ENCODE measurements at places on chromosomes 11 and 22.

GRCh38 chr11:27642954-27643353, 57.3 kb downstream of the BDNF start:
- DNase-seq, result no peak

GRCh38 chr11:62770778-62771143, 435 bp upstream of the TAF6L start:
- DNase-seq, result peak; percentile 85

- no peak for DNase-seq
Observed at GRCh38 chr22:49010070-49010863, 817.4 kb downstream of the BRD1 start.

DNA sequence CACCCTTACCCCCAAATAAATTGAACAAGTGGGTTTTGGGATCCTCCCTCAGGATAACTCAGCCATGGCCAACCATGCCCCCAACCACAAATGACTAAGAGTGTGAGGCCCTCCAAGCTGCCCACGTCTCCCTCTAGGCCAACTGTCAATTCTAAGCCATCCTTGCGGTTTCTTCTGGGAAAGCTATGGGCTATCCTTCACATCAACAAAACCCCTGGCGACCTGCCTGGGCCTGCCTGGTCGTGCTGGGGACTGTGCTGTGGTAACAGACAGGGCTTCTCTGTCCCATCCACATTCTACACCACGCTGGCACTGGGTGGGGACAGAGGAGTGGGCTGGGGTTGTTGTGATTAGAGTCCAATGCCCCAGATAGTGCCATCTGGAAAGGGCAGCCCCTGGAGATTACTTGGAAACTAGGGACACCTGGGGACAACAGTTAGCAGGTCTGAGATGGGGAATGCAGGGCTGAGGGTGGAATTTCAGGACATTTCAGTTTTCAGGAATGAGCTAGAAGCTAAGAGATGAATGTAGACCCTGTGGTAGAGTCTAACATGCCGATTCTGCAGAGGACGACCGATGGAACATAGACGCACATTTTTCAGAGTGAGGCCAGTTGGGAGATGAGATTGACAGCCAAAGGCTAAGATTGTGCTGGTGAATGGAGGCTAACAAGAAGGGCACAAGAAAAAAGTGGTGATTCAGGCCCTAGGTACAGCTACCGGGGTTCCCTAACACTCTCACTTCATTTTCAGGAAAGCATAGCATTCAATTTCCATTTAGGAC, 131.9 kb downstream of the RASSF10 start:
- DNase-seq, result peak; percentile 77

DNA sequence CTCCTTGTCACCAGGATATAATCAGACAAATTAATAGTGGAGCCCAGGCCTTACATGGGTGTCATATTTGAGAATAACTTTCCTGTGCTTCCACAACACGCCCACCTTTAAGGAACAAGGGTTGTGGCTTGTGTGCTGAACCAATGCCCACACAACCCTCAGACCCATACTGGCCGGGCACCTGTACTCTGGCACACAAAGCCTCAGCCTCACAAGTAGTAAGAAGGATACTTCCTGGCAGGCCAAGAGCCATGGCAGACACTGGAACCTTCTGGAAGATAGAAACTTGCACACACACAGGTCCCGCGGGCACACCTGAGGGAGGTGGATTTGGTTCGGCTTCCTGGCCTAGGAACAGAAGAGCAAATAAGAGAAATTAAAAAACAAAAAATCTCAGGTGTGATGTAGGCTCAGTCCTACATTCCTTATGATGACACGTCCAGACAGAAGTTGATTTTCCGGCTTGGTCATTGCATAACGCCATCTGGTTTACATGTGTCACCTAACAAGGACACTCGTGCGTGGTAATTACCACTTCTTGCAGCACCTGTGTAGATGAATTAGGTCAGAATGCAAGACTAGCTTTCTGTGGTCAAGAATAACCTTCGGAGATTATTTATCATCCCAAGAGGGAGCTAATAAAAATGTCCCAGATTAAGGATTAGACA, 5.8 kb upstream of the BRD1 start:
- DNase-seq, result peak; percentile 89

DNA sequence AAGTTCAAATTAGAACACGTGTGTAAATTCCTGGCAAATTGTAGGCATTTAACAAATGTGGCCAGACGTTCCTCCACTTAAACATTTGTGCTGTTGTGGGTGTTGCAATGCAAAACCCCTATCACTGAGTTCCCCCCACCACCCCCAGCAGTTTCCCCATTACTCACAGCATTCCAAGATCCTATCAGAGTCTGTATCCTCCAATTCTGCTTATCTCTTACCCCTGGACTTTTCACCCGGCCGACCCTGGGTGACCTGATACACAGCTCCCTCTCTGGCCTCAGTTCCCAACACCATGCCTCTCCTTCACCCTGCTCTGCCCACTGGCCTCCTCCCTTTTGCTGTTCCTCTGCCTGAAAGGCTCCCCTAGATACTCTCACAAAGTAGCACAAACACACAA, 31.4 kb upstream of the AQP11 start:
- no peak for DNase-seq

- no peak for DNase-seq
Observed at GRCh38 chr22:16953206-16954059, 54.6 kb downstream of the GAB4 start.

DNA sequence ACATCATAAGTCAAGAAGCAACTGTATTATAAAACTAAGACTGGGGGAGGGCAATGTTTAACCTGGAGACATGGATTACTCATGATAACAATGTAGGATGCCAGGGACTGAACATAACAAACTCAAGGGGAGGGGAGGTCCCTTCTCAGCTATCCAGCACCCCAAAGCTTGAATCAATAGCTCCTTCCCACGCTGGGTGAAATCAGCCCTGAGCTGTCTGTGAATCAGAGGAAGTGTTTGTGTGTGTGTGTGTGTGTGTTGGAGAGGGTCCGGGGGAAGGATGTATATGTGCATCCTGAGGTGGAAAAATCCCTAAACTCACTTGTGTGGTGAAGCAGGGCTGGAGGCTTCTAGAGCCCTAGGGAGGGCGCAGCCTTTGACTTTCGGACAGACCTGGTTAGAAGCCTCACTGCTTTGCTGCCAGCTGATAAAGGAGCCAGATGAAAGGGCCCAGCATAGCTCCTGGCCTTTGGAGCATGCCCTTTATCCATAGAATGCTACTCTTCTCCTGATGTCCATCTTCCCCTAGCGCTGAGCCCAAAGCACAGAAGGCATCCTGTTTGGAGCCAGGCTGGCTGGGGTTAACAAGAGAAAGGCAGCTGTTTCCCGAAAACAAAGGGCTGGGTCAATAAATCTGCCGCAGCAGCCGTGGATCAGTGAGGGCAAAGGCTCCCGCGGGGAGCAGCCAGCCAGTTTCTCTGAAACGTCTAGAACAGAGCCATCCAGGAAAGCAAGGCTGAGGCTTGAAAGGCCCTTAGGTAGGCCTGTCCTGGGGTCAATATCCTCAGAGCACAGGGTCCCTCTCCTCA, 35.8 kb downstream of the TNKS1BP1 start:
- DNase-seq, result peak; percentile 62

- DNase-seq, result no peak
Observed at GRCh38 chr11:96267496-96268032, 75.4 kb downstream of the MAML2 start.

- no peak for DNase-seq
Observed at GRCh38 chr11:114310095-114310494, 13.9 kb downstream of the NNMT start.

DNA sequence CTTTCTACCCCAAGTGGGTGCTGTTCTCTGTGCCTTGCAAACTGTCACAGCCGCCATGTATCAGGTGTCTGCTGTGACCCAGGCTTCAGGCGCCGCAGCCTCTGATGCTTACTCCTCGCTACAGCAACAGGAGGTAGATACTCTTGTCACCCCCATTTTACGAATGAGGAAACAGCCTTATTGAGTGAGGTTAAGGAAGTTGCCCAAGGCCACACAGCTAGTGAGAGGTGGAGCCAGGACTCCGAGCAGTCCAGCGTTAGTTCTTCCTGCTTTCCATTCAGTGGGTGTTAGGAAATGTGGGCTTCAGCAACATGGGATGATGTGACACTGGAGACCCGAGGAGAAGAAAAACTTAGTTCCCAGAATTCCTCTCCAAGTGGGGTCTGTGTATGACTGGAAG, 14.3 kb downstream of the RNF215 start:
- no peak for DNase-seq

DNA sequence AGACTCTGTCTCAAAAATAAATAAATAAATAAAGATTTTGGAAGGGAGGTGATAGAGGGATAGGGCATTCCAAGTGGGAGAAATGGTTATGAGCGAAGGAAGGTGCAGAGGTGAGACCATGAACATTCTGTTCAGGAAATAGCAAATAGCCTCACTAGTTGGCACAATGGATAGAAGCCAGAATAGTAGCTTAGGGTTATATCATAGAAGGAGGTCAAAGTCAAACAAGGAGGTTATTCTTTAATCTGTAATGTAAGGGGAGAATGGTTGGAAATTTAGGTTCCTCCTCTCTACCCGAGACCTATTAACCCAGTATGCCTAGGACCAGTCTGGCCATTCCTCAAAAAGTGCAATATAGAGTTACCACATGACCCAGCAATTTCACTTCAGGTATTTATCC, 275.8 kb downstream of the MN1 start:
- no peak for DNase-seq

- no peak for DNase-seq
Observed at GRCh38 chr22:35637254-35637653, 11.0 kb upstream of the APOL6 start.

DNA sequence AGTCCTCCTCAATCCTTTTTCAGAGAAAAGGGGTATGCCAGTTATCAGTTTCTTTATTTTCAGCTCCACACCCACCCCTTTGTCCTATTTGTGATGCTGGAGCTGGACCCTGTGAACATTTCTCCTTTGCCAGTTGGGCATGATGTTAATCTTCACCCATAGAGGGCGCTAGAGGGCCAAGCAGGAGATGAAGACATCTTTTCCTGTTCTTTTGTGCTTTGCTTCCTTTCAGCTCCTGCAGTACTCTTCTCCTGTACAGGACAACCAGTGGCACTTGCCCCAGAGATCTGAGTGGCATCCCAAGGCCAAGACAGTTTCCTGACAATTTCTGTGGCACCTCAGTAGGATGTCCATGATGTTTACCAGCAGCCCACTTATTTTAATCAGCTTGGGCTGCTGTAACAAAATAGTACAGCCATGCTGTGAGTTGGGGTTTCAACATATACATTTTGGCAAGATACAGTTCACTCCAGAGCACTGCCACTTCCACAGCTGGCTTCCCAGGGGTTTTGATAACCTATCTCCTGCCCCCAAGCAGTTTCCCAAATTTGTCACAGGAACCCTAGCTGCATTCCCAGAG, 4.6 kb downstream of the SAA2 start:
- peak; percentile 81 for DNase-seq

DNA sequence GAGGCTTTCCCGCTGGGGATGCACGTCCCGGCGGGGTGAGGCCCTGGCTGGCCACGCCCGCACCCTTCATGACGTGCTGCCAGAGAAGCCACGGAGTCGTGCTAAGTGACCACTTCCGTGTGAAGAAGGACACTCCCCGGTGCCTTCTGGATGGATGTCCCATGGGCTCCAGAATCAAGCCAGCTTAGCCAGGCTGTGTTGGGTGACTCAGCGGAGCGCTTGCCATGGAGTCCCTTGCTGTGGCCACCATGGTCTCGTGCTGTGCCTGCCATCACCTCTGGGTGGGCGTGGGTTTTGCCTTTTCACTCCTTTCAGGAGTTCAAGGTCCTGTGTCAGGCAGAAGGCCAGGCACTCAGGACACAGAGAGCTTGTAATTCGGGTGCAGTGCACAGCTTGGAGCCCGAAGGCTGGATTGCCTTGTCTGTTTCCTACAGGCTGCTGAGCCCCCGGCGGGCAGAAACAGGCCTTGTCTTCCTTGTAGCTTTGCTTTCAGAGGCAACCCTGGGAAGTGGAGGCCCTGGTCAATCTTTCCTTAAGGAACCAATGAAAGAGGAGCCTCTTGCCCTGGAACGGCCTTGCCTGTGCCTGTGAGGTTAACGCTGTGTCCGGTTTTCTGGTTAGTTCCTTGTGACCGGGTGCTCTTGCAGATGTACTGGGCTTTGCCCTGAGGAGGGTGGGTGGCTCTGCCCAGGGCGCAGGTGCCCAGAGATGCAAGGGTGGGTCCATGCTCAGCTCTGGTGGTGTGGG, 268.6 kb downstream of the TBC1D22A start:
- DNase-seq, result no peak

GRCh38 chr11:11960687-11961086, 47.7 kb downstream of the DKK3 start:
- no peak for DNase-seq

- no peak for DNase-seq
Observed at GRCh38 chr11:79150320-79150719, 290.5 kb downstream of the TENM4 start.

GRCh38 chr22:45893516-45893915, 83.4 kb downstream of the WNT7B start:
- DNase-seq, result no peak

DNA sequence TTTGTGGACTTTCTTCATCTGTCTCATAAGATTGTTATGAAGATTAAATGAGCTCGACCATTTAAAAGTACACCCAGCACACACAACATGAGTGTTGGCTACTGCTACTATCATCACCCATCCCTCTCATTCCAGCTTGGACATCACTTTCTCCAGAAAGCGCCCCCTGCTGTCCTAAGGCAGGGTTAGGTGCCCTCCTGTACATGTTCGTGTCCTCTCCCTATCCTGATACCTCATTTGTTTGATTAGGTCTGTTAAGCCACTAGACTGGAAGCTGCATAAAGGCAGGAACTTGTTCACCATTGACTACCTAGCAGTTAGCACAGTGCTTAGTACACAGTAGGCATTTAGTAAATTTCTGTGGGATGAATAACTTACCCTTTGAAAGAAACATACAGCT, 85.5 kb downstream of the ENTHD1 start:
- DNase-seq, result peak; percentile 42

GRCh38 chr22:41417622-41418390, 28.8 kb downstream of the TOB2 start:
- DNase-seq, result no peak

DNA sequence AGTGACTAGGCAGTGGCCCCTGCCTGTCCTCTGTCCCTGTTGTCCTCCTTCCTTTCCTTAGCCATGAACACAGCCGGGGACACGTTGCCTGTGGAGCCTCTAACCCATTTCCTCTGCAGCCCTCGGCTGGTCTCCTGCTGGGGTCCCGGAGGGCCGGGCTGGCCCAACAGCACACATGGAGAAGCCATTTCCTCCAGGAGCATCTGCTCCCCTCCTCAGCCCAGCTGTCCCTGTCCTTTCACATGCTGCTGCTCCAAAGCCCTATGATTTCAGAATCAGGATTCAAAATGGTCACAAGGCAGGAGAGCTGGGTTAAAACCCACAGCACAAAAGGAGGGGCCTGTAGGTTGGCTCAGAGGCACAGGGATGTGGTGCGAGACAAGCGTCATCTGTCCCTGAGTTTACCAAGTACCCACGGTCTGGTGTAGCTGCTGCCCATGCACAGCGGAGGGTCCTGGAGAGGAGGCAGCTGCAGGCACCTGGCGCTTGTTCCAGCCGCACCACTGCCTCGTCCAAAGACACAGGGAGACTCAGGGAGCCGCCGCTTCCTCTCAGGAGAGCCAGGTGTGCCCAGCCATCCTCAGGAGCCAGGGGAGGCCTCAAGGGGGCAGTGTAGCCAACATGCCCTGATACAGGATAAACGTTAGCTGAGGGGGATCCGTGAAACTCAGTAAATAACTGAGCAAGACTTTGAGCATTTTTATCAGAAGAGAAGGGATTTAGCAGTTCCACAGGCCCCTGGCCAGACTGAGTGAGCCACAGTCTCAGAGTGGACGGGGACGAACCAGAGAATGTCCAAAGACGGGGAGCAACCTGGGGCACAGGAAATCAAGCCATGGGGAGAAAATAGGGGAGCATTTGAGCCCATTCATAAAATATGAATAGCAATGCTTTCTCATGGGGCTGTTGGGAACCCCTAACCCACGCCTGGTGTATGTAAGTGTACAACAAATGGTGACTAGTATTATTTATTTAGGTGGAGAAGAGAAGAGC, 3.9 kb upstream of the VSIG10L2 start:
- DNase-seq, result peak; percentile 95
